A549 treated with Mapracorat at 1 μM for 4 hours (cell line): ENCODE measurements at places on chromosomes 2 and 18. TPM values are rescaled to one million over a fixed set of nuclear protein-coding genes. Genes with fewer than 3 reads are reported as not detected.

NOP58 gene
- total RNA-seq: 109 to 147 TPM (median 119 TPM) in 5 replicates

CCDC141 gene
- total RNA-seq: not detected in 5 replicates

FHOD3 gene
- total RNA-seq: 2.2 to 2.8 TPM (median 2.4 TPM) in 5 replicates

SFXN5 gene
- 10.6 to 16.1 TPM (median 14.8 TPM) in 5 replicates for total RNA-seq

NT5DC4 gene
- not detected in 5 replicates for total RNA-seq

RNU2-63P gene
- not detected in 5 replicates for total RNA-seq

RGPD6 gene
- 8.0 to 11.4 TPM (median 9.8 TPM) in 5 replicates for total RNA-seq
